Substantia nigra (tissue), 51 donors: ENCODE measurements at places on chromosomes 4 and X.

- DNase-seq: no peak
Observed at GRCh38 chr4:69467797-69468196, 27.9 kb downstream of the UGT2B4 start.

GRCh38 chrX:52346174-52347165 is 22.4 kb upstream of the XAGE2 start:
- no peak for DNase-seq

DNA sequence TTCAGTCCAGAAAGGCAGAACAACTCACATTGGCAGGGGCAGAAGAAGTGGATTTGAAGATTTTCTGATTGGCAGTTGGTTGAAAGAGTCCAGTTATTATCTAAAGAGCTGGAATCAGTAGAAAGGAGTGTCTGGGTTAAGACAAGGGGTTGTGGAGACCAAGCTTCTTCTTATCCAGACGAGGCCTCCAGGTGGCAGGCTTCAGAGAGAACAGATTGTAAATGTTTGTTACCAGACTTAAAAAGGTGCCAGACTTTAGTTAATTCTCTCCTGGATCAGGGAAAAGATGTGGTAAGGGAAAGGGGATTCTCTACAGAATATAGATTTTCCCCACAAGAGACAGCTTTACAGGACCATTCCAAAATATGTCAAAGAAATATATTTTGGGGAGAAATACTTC is 36.7 kb upstream of the TLR3 start:
- DNase-seq: no peak

- no peak for DNase-seq
Observed at GRCh38 chrX:40349251-40349650, 231.5 kb upstream of the ATP6AP2 start.

- DNase-seq: no peak
Observed at GRCh38 chr4:158208963-158209640, 1.2 kb upstream of the TMEM144 start.

GRCh38 chr4:99117876-99118693 is 26.0 kb downstream of the ADH4 start:
- no peak for DNase-seq

DNA sequence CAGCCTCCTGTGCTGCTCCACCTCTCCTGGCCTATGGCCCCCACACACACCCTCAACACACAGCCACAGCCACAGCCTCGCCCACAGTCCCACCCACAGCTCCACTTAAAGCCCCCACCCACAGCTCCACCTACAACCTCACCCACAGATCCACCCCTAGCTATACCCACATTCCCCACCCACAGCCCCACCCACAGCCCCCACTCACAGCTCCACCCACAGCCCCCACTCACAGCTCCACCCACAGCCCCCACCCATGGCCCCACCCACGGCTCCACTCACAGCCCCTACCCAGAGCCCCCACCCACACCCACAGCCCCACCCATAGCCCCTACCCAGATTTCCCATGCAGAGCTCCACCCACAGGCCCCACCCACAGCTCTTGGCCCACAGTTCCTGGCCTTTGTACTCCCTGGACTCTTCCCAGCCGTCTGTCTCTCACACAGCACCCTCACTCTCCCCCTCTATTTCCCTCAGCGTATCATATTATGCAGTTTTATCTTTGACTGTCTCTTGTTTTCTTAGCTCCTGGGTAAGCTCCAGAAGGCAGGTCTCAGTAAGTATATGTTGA is 322.5 kb downstream of the EVC2 start:
- no peak for DNase-seq

DNA sequence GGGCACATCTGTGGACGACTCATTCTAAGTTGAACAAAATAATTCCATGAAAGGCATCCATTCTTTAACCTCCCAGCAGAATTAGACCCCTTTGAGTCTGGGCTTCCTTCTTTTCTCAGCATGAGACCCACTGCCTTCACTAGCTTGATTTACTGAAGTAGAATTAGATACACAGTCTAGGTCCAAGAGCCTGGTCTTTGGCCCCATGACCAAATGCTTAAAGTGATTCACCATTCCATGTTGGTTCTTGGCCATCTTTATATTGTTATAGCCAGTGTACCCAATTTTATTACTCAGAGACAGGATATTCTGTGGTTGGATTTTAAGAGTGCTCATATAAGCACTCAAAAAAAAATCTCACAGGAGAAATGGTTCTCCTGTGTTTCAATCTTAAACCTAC is 155.3 kb upstream of the GPC4 start:
- DNase-seq: no peak

DNA sequence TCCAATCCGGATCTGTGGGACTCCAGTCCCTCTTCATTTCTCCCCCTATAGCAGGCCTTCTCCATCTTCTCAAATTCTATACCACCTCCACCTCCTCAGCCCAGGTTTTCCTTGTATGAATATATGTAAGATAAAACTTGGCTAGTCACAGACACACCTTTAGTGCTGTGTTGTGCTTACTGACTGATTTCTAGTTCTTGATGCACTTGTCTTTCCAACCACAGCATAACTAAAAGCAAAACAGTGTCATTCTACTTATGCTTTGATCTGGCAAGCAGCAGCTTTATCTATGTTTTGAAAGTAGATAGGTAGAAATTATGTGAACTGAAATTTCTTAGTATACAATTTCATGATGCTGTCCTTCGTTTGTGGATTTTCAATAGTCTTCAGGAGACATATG is 47.5 kb downstream of the CCNI start:
- no peak for DNase-seq

GRCh38 chr4:68310651-68311247 is 39.1 kb downstream of the YTHDC1 start:
- DNase-seq: no peak

DNA sequence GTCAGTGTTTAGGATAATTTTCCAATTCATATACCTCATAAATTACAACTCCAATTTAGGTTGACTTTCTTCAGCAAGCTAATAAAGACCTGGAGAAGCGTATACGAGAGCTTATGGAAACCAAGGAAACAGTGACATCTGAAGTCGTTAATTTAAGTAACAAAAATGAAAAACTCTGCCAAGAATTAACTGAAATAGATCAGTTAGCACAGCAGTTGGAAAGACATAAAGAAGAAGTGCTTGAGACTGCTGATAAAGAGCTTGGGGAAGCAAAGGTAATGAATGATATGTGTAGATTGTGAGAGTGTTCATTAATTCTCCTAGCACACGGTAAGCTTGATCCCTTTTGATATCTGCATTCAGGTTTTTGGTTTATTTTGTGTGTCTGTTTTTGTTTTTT is 16.8 kb downstream of the CEP135 start:
- DNase-seq: no peak

DNA sequence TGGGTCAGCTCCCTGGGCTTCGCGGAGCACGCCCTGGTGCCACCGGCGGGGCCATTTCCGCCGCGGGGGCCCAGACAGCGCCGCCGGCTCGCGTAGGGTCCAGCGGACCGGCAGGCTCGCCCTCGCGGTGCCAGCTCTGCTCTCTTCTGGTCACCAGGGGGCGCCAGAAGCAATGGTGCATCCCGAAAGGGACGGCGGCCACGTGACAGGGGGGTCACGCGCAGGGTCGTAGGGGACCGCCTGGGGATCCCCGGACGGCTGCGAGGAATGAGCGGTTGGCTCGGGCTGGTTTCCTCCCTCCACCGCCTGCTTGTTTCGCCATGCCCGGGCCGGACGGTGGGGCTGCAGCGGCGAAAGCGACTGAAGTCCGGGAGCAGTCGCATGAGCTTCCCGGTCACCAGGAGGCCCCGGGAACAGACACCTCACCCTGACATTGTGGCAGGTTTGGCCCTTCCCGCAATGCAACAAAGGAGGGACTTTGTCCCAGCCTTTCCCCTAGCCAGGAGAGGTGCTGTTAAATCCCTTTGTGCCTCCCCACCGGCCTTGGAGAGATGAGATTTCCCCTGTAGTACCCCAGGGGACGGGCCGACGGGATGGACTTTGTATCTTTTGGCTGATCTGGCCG is 15.8 kb downstream of the ZCCHC12 start:
- peak; percentile 86 for DNase-seq

GRCh38 chrX:154490021-154490413 is 412 bp downstream of the SLC10A3 start:
- no peak for DNase-seq

- no peak for DNase-seq
Observed at GRCh38 chr4:79700356-79700755, 292.3 kb upstream of the GK2 start.
